ENCODE measurements at places on chromosomes 6 and 20.

GRCh38 chr20:41081276-41081814 is 52.7 kb downstream of the TOP1 start:
- no peak for DNase-seq

- DNase-seq, result no peak
Observed at GRCh38 chr6:34021554-34022190, 124.2 kb downstream of the GRM4 start.

GRCh38 chr6:100188754-100189153 is 194.7 kb upstream of the MCHR2 start:
- no peak for DNase-seq

- DNase-seq, result no peak
Observed at GRCh38 chr20:54123587-54124180, 50.1 kb downstream of the CYP24A1 start.

GRCh38 chr20:47127546-47127945 is 229.0 kb downstream of the ZMYND8 start:
- DNase-seq, result no peak

Measured in activated CD4-positive, alpha-beta T cell treated with anti-CD3 and anti-CD28 coated beads, Interleukin-2, amount 50 U/mL, for 1 hour (primary cell).